ENCODE measurements at places on chromosomes 4 and X.

GRCh38 chr4:113998079-113998478 is 18.6 kb upstream of the ARSJ start:
- peak; percentile 1 for DNase-seq

- DNase-seq: no peak
Measured at GRCh38 chrX:20397587-20397986, 130.9 kb upstream of the RPS6KA3 start.

GRCh38 chr4:7195546-7196287 is 3.4 kb downstream of the SORCS2 start:
- DNase-seq: no peak

DNA sequence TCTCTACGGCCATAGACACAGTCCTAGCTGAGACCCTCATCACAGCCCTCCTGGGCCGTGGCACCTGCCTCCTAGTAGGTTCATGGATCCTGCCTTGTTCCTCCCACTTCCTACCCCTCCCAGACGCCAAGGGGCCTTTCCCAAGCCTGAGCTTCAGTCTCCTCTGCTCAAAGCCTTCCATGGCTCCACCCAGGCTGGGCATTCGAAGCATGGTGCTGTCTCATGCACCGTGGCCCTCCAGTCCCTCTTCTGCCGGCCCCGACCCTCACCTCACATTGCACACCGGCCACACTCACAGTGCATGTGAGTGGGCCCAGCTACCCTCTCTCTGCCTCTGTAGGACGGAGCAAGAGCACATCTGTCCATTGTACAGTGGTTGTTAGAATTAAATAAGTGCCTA is 21.7 kb upstream of the KIAA0232 start:
- no peak for DNase-seq

GRCh38 chr4:158253350-158253980 is 43.2 kb downstream of the TMEM144 start:
- peak; percentile 10 for DNase-seq

- DNase-seq: no peak
Measured at GRCh38 chr4:98864560-98864959, 64.4 kb downstream of the EIF4E start.

- no peak for DNase-seq
Measured at GRCh38 chr4:39664828-39665731, 26.4 kb upstream of the SMIM14 start.

DNA sequence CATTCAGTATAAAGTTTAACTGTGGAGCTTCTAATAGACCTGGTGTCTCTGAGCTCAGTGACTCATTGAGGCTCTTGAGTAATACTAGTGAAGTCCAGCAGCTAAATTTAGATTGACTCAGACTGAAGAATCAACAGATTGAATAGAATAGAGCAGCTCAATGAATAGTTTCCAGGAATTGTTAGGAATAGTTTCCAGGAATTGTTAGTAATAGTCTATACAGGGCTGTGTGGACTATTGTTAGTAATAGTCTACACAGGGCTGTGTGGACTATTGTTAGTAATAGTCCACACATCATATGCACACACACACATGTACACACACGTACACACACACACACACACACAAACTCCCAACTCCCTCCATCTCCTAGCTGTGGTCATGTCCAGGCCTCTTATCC is 3.0 kb downstream of the GIMD1 start:
- no peak for DNase-seq

DNA sequence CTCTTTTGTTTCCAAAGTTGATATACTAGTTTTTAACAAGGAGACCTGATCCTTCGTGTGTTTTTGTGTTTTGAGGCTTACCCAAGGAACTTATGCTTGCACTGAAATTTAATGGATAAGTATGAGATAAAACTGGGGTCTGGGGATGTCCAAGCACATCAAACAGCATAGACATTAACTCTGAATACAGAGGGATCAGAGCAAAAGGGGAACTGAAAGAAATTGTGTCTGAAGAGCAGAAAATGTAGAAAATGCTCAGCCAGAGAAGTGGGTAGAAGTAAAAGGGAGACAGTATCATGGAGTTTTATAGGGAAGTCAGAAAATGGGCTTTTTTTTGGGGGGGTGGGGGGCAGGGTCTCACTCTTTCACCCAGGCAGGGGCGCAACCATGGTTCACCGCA is 695.4 kb downstream of the ARAP2 start:
- DNase-seq: no peak

DNA sequence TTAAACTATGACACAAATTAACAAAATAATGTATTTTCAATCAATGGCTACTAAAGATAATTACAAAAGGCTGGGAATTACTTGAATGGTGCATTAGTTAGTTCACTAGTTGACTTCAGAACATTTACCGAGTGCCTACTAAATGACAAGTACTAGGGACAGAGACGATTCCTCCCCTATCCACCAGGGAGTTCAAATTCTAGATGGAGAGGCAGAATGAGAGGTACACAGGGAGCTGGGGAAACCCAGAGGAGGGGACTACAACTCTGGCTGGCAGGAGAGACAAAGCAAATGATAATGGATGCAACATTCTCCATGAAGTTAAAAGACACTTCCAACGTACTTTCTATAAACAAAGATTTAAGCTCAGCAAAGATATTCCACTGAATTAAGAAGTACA is 43.1 kb upstream of the MCF2 start:
- no peak for DNase-seq

DNA sequence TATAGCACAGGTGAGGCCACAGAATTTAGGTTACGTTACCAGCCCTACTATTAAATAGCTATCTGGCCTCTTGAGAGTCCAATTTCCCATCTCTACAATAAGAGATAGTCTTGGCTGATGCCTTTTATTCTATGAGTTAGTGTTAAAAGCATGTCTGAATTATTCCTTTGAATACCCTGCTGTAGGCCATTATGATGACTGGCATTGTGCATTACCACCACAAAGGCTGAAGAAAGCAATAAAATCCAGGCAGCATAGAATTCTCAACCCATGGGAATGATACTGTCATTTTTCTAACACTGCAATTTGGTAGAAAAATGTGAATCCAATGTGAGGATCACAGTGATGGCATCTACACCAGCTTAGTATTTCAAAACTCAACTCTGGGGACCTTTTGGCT is 51.4 kb downstream of the OTC start:
- DNase-seq: no peak

DNA sequence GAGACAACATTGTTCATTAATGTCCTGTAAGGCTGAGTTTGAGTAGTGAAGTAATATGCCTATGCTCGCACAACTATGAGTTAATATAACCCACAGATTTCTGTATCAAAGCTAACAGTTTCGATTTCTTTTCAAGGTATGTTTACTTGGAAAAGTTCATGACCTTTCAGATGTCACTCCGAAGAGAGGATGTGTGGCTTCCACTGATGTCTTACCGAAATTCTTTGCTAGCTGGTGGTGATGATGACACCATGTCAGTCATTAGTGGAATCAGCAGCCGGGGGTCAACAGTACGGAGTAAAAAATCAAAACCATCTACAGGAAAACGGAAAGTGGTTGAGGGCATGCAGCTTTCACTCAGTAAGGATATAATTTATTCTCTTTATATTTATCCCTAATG is 124.9 kb downstream of the STAG2 start:
- no peak for DNase-seq

- no peak for DNase-seq
Measured at GRCh38 chr4:87073199-87074120, 138.6 kb downstream of the AFF1 start.

DNA sequence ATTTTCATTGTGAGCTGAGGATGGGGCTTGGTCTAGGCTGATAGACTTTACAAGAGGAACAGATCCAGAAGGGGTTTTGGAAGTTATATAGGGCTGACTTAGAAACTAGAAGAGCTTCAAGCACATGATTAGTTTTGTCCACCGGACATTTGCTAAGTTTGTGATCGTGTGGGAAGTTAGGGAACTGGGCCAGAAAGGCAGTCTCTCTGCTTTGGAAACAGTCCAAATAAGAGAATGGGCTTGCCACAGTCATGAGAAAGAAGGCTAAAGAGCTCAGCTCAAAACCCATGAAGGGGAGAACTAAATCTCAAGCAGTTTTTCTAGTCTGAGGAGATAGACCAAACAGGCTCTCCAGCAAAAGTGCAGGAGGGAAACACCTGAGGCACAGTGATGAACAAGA is 67.8 kb downstream of the ZNF674 start:
- DNase-seq: no peak

DNA sequence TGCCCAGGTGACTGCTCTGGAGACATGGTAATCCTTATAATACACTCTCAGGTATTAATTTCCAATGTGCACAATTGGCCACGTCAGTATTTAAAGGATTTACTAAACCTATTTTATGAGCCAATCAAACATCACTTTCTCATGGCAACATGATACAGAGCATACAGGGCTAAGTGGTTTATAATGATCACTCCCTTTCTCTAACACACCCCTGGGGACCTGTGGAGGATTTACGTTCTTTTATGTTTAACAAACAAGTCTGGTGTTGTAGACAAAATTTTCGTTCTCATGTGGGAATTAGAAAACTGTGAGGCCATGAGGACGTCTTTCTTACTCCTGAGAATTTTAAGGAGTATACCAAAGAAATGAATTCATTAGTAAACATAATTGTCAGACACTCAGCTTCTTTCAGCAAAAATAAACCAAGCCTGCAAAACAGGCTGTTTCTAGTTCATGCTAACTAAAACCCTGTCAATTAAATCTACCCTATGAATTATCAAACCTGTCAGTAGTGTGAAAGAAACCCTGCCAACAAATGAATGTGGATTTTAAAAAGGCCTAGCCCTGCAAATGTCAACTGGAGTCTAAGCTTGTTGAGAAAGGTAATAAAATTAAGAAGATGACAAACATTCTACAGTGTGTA is 155.8 kb downstream of the PDGFC start:
- peak; percentile 77 for DNase-seq

- DNase-seq: no peak
Measured at GRCh38 chrX:24870143-24870542, 145.6 kb downstream of the ARX start.

- no peak for DNase-seq
Measured at GRCh38 chr4:126766241-126766640, 866.5 kb upstream of the INTU start.

DNA sequence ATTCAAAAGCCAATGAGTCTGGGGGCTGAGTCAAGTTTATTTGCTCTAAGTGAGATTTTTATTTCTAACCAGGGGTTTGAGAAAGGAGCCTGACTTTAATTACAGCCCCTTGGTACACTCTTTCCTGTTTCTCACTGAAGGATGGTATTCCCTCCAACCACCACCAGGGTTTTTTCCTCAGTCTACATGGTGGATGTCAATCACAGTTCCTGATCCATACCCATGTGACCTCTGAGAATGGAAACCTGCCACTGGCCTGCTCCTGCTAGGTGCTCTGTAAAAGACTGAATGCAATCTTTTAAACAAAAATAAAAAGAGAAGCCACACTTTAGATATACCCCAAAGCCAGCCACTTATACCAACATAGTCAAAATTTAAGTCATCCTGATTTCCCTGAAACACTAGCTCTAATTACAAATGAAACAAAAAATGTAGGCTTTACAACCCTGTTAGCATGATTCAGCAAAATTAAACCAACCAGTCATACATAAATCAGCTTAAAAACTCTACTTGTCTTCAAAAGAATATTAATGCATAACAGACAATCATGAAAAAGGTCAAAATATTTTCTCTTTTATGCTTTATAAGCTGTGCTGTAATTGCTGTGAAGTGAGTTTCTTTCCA is 112.1 kb upstream of the NWD2 start:
- no peak for DNase-seq

DNA sequence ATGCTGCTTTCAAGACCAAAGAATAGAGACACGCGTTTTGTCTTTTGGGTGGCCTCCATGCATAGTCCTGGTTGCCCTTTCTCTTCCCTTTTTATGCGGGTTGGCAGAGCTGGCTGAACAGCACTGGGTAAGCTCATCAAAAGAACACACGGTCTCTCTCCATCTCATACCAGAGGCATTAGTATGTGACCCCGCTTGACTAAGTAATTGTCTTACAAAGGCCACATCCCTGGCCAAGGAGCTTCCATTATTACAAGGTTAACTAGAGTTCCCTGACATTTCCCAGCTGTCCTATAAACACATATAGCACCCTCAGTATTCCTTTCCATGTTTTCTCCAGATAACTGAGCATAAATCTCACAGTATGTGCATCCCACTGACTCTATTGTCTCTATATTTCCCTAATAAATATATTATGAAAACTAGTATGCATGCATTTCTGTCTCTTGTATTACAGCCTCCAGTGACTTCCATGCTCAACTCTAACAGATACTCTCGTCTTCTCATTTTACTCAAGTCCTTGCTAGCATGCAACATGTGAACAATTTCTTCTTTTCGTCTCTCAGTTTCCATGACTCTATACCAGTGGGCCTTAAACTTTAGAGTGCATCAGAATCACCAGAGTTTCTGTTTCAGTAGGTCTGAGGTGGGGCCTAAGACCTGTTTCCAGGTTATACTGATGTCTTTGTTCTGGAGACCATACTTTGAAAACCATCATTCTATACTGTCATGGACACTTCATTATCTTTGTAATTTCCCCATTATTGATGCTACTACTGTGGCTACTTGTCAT is 247.7 kb upstream of the ARSJ start:
- DNase-seq: no peak

GRCh38 chr4:96315815-96316214 is 475.9 kb downstream of the PDHA2 start:
- no peak for DNase-seq

- DNase-seq: no peak
Measured at GRCh38 chrX:19615361-19615910, 100.1 kb upstream of the MAP3K15 start.

- DNase-seq: no peak
Measured at GRCh38 chrX:101677028-101677427, 17.4 kb upstream of the ARMCX2 start.

DNA sequence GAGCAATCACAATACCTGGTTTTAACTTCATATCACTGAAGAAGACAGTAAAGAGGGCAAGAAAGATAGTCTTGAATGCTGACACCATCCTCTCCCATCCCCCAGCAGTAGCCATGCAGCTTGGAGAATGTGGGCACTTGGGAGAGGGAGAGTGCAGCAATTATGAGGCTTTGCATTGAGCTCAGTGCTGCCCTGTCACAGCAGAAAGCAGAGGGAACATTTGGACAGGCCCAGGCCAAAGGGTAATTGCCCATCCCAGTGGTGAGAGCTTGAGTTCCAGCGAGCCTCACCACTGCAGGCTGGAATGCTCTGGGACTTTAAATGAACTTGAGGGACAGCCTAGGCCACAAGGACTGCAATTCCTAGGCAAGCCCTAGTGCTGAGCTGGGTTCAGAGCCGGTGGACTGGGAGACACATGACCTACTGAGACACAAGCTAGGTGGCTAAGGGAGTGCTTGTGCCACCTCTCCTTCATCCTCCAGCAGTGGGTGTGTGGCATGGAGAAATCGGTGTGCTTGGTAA is 36.3 kb downstream of the CORIN start:
- DNase-seq: no peak
